ENCODE measurements at places on chromosomes 7 and 10. TPM values are rescaled to one million over a fixed set of nuclear protein-coding genes. Genes with fewer than 3 reads are reported as not detected.

DNA sequence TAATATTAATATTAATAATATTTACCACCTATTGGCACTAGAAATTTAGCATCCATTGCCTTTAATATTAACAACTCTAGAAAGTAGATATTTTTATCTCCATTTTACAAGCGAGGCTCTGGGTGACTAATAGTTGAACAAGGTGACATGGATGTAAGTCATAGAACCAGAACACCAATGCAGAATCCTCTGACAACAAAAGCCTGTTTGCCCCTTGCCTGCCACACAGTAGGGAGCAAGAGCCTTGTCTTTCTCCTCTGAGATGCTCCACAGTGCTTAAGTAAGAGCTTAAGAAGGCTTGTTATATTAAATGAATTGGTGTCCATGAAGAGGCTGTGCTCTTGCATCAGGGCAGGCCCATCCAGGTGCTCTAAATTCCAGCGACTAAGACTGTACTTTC lies 51.2 kb upstream of the LBX1 start:
- no peak for DNase-seq

DNA sequence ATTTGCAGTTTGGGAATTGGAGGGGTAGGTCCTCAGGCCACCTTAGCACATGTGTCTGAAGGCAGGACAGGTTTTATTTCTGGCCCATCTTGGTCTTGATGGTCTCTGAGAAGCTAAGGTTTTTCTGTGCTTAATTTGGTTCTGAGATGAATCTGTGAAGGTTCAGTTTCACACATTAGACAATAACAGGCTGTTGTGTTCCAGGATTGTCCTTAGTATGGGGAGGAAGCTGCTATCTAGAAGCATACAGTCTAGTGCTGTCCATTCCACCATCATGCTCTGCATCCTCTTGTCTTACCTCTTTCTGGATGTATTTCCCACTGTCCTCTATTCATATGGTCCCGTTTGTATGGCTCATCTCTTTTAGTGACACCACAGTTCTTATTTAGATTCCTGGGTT lies 7.1 kb downstream of the UBE2D1 start:
- no peak for DNase-seq

- DNase-seq: no peak
Measured at GRCh38 chr10:44660271-44660670, 250.9 kb upstream of the TMEM72 start.

GRCh38 chr10:86439544-86439943 lies 72.9 kb upstream of the GRID1 start:
- no peak for DNase-seq

DNA sequence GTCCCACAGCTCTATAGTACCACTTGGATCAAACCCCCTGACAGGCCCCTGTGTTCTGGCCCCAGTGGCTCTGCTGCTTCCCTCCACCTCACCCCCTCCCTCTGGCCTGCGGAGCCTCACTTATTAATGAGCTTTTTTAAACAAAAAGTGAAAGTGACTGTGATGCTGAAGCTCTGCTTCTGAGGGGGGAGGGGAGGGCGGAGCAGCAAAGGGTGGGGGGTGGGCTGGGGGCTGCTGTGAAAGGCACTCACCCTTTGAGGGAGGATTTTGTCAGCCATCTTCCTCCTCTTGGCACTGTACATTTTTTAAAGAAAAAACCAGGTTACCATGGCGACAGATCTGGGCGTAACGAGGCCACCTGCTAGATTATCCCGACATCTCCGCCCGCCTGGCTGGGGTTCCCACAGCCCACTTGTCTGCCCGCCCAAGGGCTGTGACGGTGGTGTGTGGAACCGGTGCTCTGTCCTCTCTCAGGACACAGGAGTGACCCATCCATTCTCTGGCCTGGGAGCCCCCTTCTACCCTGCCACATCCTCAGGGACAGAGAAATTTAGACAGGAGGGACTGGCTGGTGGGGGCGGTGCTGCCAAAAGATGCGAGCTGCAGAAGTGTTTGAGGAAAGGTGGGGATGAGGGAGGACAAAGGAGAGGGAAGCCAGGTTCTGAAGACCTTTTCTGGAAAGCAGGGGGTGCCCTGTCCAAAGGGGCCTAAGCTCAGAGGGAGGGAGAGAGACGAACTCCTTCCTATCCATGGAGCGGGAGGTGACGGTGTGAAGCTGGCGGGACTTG lies 4.9 kb downstream of the SMARCD3 start:
- no peak for DNase-seq

DNA sequence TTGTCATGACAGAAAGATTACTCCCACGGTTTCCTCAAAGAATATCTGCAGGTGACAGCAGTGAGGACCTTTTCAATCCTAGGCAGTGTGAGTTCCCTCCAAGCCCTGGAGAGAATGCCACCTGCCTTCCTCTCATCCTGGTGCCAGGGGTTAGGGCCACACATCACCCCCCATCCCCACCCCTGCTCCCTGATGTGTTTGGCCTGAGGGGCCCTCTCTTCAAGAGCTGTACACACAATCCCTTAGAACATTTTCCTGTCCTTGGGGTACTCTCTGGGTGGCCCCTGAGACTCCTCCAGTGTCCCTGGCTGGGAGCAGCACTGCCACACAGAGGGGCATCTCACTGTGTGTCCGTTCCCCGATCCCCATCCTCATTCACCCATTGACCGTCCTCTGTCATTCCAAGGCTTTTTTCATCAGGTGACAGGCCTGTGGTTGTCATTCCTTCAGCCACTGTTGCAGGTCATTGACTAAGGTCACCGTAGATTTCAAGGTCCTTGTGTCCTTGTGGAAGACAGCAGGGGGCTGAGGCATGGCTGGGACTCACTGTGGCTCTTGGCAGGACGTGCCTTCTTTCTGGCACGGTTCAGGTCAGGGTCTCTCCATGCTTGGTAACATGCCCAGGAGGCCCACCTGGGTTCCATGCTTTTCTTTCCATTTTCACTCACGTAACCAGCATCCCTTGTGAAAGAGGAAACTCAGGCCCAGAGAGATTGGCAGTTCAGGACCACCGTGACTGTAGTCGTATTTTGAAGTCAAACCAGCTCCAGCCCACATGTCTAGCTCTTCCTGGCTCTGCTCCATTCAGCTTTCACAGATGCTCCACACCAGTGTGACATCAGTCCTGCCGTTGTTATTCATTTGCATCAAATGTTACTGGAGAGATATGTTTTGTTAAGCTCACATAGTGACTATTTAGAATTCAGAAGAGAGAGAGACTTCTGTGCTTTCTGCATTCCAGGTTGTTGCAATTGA lies 26.8 kb upstream of the BTBD16 start:
- no peak for DNase-seq

GRCh38 chr10:19970717-19971116 lies 154.5 kb downstream of the PLXDC2 start:
- no peak for DNase-seq

- no peak for DNase-seq
Measured at GRCh38 chr7:128933180-128933891, 4.4 kb upstream of the IRF5 start.

GRCh38 chr7:149806726-149807125 lies 31.4 kb upstream of the ZNF862 start:
- no peak for DNase-seq

- no peak for DNase-seq
Measured at GRCh38 chr10:69151984-69152383, 28.0 kb downstream of the VPS26A start.

DNA sequence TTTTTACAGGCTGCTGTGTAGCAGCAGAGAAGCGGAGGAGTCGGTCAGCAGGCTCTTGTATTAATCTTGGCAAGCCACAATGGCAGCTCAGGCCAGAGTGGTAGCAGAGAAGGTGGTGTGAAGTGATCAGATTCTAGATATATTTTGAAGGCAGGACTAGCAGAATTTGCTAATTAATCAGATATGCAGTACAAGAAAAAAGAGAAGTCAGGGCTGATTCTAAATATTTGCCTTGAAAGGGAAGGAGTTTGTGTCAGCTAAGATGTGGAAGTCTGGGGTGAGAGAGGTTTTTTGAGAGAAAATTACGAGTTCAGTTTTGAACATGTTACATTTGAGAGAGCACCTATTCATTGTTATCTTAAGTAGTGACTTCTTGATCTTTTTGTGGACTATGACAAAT lies 176.3 kb downstream of the WNT2 start:
- no peak for DNase-seq

DNA sequence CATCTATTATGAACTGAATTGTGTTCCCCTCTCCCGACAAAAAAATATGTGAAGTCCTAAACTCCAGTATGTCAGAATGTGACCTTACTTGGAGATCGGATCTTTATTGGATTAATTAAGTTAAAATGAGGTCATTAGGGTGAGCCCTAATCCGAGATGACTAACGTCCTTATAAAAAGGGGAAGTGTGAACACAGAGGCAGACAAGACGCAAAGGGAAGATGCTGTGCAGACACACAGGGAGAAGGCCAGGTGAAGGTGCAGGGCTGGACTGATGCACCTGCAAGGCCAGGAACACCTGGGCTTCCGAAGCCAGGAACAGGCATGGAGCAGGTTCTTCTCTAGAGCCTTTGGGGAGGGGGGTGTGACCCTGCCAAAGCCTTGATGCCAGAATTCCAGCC lies 187.8 kb downstream of the PARD3 start:
- DNase-seq: no peak

DNA sequence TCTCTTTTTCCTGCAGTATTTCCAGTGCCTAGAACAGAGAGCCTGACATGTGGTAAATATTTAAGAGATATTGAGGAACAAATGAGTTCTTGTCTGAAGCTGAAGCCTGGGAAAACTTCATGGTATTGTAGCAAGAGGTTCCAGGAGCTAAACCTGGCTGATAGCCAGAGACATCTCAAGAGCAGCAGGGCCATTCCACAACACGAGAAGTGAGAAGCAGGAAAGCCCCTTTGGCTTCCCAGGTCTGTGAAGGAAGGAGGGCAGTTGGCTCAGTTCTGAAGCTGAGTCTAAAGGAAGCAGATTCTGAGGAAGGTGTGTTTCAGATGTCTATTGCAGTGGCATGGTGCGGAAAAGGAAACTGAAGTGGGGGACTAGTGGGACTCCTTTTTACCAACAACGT lies 63.8 kb upstream of the FAM204A start:
- no peak for DNase-seq

DNA sequence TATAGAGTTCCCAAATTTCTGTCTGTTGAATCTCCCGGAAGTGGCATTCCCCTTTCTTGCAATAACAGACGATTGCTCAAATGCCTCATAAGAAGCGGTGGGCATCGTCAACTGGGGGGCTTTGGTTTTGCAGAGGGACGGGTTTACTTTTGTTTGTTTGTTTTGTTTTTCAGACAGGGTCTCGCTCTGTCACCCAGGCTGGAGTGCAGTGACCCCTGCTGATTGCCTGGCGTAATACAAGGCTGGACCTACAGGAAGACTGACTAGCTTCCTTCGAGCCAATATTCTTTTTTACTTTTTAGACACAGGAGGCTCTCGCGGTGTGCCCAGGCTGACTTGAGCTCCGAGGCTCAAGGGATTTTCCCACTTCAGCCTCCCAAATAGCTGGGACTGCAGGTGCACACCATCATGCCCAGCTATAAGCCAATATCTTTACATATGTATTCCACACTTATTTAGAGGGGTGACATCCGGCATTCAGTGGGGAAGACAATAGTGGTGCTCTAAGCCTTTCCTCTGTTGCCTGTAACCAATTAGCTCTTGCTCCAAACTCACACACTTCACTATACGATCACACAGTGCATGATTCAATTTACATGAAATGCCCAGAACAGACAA lies 58.1 kb downstream of the FHIP2A start:
- no peak for DNase-seq

DNA sequence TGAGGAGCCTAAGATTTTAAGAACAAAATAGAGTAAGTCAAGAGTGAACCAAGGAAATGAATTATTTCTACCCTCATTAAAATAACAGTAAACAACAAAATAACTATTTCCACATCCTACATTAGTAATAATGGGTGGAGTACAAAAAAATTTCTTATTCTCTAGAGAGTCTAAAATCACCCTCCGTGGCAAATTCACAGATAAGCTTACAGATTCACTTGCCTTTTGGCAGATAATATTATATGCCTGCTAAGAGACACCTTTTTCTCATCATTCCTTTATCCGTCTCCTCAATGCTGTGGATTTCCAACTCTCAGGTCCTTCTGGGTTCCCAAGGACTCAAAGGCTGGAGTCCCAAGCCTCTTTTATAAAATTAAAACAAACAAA lies 2.2 kb upstream of the EPC1 start:
- no peak for DNase-seq

DNA sequence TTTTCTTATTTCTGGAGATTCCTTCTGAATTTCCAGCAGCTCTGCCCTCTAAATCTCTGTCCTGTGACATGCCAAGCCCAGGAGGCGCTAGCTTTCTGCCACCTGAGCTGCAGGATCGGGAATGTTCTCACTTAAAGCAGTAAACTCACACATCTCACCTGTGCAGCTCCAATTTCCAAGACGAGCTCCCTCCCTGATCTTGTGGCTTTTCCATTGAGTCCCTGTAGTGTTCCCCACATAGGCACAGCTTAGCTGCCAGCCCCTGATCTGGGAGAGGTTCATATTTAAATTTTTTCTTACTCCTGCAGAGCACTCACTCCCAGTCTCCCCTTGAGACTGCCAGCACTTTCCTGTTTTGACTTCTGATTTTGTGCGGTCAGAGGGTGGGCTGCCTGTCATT lies 479.3 kb downstream of the GLRX3 start:
- no peak for DNase-seq

DNA sequence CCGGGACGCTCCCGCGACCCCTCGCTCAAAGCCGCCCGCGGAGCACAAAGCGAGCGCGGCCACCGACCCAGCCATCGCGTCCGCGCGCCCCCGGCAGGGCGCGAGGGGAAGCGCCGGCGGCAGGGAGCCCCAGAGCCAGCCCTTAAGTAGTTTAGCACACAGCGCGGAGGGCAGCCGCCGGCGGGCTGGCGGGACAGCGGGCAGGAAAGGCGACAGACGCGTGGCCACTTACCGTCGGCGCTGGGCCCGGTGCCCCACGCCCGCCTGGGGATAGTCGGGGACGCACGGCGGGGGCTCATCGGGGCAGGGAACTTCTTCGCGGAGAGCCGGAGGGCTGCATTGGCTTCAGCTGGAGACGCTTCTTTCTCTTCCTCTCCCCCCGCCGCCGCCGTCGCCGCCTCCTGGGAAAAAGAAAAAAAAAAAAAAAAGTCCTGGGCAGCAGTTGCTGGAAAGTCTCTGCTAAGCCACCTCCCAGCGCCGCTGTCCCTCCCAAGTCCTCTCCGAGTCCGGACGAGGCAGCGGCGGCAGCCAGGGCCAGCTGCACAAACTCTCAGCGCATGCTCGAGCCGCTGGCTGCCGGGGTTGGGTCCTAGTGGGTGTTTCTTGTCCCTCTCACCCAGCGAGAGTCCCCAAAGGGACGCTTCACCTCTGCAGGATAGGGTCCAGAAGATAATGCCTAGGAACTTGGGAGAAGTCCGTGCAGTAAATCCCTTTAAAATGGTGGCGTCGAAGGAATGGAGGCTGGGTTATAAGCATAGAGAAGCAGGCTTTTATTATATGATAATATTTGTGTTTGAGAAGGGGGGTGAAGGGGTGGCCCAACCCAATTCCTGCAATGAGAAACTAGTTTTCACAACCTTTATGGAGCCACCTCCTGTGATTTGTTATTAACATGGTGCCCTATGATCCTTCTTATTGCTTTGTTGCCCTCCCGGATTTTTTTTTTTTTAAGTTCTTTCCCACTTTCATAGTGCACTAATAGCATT lies at the start of gene TSPAN12:
Gene TSPAN12, minus strand, starts transcription at position 557 of the 986 bp plus-strand sequence. CDS start 1,381 bp downstream, outside the sequence.
- peak; percentile 65 for DNase-seq

FERD3L gene
- not detected for total RNA-seq

REEP3 gene
- total RNA-seq: 12.7 TPM

CCNJ gene
- total RNA-seq: 14.2 TPM

VSTM4 gene
- total RNA-seq: 0.38 TPM

NUTM2B gene
- total RNA-seq: 0.78 TPM

ABCB1 gene
- total RNA-seq: 11.1 TPM

ITGB8 gene
- 0.10 TPM for total RNA-seq

TMEM176A gene
- not detected for total RNA-seq

AKR1B15 gene
- not detected for total RNA-seq

LIPK gene
- not detected for total RNA-seq

LRRC17 gene
- total RNA-seq: 0.14 TPM

ZNF25 gene
- total RNA-seq: 10.5 TPM

PCDH15 gene
- total RNA-seq: not detected

NDUFB2 gene
- 222 TPM for total RNA-seq
